ENCODE measurements at places on chromosomes 2 and 18.
A peak's percentile ranks its signal among the peaks of the same experiment; 100 is the strongest.

DNA sequence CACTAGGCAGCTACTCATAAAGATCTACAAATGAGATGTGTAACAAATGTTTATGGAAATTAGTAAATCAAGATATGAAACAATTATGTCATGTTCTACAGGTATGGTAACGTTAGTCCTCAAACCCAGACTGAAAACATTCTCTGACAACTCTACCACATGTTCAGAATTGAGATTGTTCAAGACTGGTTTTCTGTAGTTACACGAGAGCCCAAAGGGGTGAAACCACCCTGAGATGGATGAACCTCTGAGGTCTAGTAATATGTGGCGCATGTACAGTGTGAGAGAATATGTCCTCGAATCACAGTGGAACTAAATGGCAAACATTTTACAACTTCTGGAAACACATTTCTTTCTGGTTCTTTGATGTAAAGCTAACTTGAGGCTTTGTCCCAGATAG is 614.3 kb downstream of the ZEB2 start:
- no peak for DNase-seq

DNA sequence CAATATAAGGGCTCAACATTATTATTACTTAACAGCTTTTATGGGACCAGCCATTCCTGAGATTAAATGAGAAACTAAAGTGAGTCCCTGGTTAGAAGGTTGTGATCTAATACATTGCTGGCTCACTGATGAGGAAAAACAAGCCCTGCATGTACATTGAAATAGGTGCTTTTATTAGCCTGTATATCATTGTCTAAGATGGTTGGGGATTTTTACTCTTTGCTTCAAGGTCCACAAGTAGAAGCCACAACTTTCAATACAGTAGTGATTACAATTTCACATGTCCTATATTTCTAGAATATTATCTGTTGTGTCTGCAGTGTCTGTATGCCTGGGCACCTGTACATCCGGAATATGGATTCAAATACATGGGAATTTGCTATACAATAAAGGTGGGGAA is 104.1 kb upstream of the FZD5 start:
- no peak for DNase-seq

- DNase-seq = no peak
Observed at GRCh38 chr2:196959281-196959680, 32.8 kb upstream of the PGAP1 start.

DNA sequence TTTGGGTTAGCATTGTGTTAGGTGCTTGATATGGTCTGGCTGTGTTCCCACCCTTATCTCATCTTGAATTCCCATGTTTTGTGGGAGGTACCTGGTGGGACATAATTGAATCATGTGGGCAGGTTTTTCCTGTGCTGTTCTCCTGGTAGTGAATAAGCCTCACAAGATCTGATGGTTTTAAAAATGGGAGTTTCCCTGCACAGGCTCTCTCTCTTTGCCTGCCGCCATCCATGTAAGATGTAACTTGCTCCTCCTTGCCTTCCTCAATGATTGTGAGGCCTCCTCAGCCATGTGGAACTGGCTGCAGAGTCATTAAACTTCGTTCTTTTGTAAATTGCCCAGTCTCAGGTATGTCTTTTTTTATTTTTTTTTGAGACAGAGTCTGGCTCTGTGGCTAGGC is 2.8 kb downstream of the MSH2 start:
- no peak for DNase-seq

GRCh38 chr2:100822587-100823248 is 2.8 kb downstream of the NPAS2 start:
- no peak for DNase-seq

- DNase-seq = no peak
Observed at GRCh38 chr2:208311321-208311720, 45.3 kb downstream of the PIKFYVE start.

GRCh38 chr18:57915865-57916582 is 112.9 kb upstream of the ATP8B1 start:
- DNase-seq = no peak

DNA sequence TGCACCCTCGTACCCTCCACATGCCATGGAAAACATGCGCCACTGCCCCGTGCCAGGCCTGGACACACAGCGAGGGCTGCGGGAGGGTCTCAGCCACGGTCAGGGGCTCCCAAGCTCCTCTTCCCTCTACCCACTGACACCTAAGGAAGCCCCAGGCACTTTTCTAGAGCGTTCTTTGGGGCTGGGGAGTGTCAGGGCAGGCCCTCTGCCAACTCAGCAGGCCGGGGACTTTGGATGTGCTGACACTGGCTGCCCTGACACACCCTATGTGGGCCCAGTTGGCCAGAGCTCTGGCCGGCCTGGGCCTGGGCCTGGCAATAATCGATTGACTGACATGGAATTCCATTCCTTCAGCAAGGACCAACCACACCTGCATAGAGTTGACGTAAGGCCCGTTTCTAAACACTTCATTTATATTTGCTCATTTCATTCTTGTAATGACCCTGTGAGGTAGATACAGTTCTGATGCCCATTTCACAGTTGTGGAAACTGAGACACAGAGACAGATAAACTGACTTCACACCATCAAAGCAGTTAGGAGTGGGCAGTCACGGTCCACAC is 70.5 kb downstream of the ZFP36L2 start:
- no peak for DNase-seq

DNA sequence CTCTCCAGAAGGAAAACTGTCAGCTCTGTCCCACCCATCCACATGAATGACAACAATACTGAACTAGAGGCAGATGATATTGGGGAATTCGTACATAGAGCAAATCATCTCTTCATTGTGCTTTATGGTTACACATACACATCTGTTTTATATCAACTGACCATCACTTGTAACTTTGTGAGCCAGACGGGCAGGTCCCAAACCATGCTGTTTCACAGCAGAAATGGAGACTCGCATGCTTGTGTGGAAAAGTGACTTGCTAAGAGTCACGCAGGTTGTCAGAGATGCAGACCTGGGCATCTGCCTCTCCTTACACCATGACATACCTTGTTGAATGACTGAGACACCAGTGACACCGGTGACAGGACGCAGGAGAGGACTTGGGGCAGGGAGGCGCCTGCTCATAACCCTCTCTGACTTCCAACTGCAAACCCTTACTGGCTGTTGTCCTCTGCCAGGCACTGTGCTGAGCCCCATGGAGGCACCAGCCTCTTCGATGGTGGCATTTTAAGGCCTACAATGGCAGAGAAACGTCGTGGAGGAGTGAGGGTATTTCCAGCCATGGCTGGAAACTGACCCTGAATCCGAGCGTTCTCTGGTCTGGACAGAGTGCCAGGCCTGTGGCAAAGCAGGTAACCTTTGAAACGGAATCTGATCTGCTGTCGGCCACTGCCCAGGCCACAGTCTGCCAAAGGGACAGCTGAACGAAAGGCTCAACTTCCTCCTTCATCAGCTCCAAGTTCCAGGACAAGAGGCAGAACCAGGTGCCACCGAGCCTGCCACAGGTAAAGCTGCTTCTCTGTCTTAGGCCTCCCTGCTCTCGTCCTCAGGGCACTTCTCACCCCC is 26.9 kb upstream of the ROCK2 start:
- DNase-seq = no peak

GRCh38 chr2:112547333-112547732 is 5.1 kb downstream of the POLR1B start:
- no peak for DNase-seq

- peak; percentile 24 for DNase-seq
Observed at GRCh38 chr18:32549248-32550110, 78.8 kb upstream of the GAREM1 start.

DNA sequence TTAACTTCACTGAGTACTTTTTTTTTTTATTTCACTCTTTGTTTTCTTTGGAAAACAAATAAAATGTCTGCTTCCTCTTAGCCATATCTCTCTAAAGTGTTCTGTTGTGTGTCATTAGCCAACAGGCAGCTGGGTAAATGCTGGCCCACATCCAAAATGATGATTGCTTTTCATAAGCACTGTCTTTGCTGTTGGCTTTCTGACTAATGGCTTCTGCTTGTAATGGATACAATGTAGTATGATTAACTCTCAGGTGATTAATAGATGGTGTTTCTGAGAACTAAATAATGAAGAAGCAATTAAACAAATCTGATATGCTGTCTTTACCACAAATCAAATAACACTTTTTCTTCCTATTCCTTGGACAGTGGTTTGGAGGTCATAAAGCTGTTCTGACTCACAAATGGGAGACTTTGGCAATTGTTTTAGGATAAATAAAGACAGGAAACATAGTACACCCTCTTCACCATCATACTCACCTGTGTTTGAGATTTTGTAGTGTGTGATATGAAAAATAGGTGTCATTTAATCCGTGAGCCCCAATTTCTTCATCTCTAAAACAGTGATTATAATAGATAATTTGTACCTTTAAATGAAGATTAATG is 888.4 kb downstream of the TSN start:
- no peak for DNase-seq

DNA sequence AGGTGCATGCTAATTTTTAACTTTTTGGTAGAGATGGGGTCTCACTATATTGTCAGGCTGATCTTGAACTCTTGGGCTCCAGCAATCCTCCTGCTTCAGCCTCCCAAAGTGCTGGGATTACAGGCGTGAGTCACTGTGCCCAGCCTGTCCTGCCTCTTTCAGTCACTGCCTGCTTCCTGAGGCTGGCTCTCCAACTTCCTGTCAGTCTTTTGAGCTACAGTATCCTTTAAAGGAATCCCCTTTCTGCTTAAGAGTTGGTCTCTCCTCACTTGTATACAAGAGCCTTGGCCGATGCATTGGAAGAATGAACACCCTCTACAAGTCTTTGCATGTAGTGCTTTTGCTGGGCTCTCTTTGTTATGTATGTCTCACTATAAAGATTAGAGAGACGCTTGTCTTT is 88.4 kb upstream of the SMAD2 start:
- DNase-seq = no peak

DNA sequence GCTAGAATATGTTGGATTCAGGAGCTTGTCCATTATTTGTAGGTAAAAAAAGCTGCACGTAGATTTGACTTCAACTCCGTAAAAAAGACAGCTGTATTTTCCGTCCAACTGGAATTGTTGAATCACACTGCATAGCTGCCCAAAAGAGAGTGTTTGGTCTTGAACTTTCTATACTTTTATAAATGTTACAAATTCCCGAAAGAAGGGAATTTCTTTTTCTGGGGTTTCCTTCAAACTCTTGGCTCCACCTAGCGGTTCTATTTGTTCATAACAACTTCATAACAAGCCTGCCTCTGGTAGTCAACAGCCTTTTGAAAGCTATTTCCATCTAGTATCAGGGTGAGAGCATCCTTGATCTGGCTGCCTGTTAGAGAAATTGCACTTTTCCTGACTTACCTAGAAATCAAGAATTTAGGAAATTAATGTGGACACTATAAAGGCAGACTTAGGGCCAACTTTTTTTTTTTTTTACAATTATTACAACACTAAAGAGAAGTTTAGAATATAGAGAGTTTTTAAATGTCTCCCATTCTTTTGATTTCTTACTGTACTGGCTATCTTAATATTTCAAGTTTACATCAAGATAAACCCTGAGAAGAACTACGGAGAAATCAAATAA is 48.1 kb downstream of the TMEM185B start:
- DNase-seq = no peak

DNA sequence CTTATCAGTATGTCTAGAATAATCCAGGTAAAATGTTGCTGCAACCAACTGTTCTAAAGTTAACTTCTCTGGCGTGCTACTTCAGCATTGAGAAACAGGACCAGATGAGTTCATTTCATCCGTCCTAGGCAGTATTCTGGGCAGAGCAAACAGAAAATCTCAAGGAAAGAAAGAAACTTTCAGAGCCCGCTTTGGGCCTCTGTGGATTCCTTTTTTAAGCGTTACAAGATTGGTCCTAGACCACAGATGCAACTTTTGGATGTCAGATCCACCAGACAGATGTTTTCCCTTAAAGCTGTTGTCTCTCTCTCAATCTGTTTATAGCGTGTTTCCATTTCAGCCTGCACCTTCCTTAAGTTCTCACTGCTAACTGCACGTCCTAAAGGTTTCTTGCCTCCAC is 75.0 kb downstream of the BCL2 start:
- no peak for DNase-seq

GRCh38 chr2:62577994-62578781 is 72.2 kb upstream of the TMEM17 start:
- DNase-seq = no peak

DNA sequence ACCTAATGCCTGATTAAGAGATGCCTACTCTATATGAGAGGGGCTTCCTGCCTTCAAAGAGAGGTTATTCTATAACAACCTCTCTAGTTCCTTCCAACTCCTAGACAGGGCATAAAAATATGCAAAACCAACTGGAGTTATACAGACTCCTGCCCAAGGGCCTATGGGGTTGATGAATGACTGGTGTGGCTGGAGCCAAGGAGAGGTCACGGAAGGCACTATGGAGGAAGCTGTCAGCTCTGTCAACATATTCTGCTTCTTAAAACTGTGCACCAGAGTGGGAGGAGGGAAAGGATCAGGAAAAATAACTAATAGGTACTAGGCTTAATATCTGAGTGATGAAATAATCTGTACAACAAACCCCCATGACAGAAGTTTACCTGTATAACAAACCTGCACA is 120.9 kb upstream of the CDC42EP3 start:
- DNase-seq = no peak

DNA sequence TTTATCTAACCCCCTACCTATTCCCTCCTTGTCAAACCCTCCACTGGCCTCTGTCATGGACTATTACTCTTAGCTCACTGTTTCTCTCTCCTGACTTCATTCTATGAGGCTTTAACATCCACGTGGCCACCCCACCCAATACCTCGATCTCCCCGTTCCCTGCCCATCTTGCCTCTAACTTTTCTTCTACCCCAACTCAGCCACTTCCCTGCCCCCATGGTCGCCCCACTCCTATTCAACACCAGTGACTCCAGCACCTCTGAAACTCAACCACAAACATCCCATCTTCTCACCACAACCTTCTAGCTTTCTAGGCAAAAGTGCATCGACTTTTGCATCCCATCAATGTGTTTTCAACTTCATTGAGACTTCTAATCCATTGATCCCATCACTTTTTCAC is 94.2 kb upstream of the EPAS1 start:
- DNase-seq = no peak

DNA sequence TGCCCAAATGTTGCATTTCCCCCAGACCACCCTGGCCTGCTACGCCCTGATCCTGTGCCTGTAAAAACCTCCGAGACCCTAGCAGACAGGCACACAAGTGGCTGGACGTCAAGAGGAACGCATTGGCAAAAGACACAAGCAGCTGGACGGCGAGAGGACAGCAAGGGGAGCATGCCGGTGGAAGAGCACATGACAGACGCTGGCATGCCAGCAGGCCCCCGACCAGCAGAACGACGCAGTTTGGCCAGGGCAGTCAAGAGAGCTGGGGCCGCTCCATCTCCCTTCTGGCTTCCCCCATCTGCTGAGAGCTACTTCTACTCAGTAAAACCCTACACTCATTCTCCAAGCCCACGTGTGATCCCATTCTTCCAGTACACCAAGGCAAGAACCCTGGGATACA is 42.1 kb downstream of the SAP130 start:
- no peak for DNase-seq

- no peak for DNase-seq
Observed at GRCh38 chr2:224268441-224268840, 133.5 kb downstream of the FAM124B start.

GRCh38 chr2:127086990-127087790 is 19.8 kb downstream of the BIN1 start:
- DNase-seq = no peak

GRCh38 chr18:42274488-42275137 is 319.6 kb downstream of the PIK3C3 start:
- DNase-seq = no peak
